ENCODE measurements at places on chromosomes 5 and 9. TPM values are rescaled to one million over a fixed set of nuclear protein-coding genes. Genes with fewer than 3 reads are reported as not detected.

Gene TTC1
- total RNA-seq = 50.3 TPM

Gene ACOT12
- total RNA-seq = 1.4 TPM

Gene RAI14
- total RNA-seq = 71.5 TPM

- DNase-seq = no peak
Measured at GRCh38 chr9:111897601-111898137, 1.1 kb downstream of the UGCG start.

DNA sequence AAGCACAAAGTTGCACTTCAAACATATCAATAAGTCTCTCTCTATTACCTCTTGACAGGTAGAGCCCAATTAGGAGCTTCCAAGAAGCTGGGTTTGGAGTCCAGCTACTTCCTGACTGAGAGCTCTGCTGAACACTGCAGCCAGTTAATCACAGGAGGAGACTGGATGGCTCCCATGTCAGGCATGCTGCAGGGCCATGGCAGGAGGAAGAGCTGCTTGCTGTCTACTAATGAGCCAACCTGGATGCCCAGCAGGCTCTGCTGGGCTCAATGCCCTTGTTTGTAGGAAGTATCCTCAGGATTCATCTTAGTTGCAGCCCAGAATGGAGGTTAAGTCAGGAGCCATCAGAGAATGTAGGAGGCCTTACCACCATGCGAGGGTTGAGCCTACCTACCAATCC, 91.9 kb downstream of the TMEM215 start:
- no peak for DNase-seq

- no peak for DNase-seq
Measured at GRCh38 chr9:133130685-133131244, 9.7 kb upstream of the RALGDS start.

DNA sequence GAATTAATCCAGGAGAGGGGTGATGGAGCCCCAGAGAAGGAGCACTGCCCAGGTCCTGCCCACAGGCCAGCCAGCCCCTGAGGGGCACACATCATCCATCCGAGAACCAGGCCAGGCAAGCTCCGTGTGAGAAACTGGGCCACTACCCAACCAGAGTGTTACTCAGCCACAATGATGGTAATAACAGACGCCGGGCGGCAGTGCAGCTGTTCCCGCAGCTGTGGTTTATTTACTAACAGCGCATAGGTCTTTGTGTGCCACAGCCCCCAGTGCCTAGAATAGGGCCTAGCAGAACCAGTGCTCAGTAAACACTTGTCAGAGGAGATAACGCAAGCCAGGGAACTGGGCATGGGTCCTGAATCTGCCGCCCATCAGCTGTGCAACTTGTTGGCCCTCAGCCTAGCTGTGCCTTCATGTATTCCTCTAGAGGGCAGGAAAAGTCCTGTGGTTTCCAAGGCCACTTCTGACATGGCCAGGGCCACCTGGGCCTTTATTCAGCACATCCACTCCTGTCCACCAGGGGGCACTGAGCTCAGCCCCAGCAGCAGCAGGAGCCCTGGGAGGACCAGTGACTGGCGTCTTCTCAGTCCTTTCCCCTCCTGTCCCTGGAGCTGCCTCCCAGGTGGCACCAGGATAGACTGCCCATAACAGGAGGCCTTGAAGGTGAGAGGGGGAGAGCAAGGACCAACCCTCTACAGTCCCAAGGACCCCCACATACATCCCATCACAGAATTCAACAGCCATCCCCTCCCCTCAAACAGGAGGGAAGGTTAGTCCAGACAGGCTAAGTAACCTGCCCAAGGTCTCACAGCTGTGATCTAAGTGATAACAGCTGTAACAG, 2.1 kb downstream of the MXD3 start:
- peak; percentile 83 for DNase-seq

GRCh38 chr5:112534611-112535255, 115.7 kb upstream of the EPB41L4A start:
- no peak for DNase-seq

- DNase-seq = no peak
Measured at GRCh38 chr5:95446560-95447221, 55.5 kb downstream of the FAM81B start.
